GM19239 (cell line): ENCODE measurements at places on chromosomes 6 and 20.

DNA sequence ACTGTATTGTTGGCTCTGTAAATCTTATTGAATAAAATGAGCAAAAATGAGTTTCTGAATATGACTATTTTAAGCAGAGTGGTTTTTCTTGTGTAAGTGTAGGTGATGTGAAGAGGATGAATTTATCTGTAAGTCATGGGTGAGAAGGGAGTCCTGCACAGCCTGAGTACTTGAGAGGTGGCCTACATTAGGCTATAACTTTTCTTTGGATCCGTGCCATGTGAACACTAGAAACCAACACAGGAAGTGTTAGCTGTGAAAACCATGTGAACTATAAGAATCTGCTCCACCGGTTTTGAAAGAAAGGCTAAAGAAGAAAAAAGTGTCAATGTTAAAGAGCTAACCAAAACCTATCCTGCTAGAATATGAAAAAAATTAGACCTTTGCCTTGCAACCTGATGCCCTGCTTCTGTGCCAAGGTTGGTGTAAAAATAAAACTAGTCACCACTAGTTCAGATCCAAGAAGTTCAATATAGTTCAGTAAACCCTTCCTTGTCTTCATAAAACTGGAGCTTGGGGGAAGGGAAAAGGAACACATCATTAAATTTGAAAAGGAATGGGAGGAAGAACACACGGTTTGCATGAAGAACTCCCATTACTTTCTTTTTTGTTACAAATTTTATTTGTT, 21.3 kb downstream of the PLCB1 start:
- no peak for DNase-seq

DNA sequence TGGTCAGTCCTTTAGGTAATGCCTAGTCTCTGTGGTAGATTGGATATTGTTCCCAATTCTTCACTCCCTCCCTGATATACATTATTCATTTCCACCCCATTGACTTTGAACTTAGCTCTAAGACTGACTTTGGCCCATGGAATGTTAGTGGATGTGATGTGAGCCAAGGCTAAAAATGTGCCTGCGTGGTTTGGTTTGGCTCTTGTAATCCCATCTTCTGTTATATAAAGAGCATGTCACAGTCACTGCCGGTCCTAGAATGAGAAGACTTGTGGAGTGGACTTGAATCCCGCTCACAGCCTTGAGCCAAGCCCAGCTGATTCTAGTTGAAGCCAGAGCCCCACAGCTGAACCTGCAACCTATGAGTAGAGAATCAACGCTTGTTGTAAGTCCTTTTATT, 23.6 kb upstream of the DNAAF9 start:
- no peak for DNase-seq

- DNase-seq: no peak
Measured at GRCh38 chr6:36999061-36999750, 6.2 kb upstream of the FGD2 start.

- DNase-seq: no peak
Measured at GRCh38 chr6:3784423-3784822, 32.9 kb upstream of the PXDC1 start.

- DNase-seq: no peak
Measured at GRCh38 chr6:115539531-115539930, 521.2 kb downstream of the FRK start.

GRCh38 chr6:151661928-151662327, 145.6 kb upstream of the ESR1 start:
- DNase-seq: no peak

- no peak for DNase-seq
Measured at GRCh38 chr6:35955071-35955470, 34.2 kb upstream of the SRPK1 start.

- DNase-seq: no peak
Measured at GRCh38 chr6:49202924-49203536, 260.0 kb downstream of the MMUT start.

GRCh38 chr6:86192123-86192522, 549.4 kb upstream of the SYNCRIP start:
- peak; percentile 9 for DNase-seq

DNA sequence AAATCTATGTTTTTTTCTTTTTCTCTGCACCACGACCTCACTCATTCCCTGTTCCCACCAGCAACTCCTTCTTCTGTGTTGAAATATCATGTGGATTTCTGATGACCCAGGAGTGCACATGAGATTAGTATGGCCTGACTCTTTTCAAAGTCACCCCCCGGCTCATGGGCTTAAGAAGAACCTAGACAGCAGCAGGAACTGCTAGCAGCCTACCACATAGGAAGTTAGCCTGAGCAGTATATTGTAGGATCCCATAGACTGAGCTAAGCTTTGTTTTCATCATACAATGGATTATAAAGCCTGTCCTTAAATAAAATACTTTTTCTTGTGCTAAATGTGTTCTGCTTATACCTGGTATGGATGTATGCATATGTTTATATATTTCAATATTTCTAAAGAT, 6.7 kb downstream of the KLHL32 start:
- no peak for DNase-seq

DNA sequence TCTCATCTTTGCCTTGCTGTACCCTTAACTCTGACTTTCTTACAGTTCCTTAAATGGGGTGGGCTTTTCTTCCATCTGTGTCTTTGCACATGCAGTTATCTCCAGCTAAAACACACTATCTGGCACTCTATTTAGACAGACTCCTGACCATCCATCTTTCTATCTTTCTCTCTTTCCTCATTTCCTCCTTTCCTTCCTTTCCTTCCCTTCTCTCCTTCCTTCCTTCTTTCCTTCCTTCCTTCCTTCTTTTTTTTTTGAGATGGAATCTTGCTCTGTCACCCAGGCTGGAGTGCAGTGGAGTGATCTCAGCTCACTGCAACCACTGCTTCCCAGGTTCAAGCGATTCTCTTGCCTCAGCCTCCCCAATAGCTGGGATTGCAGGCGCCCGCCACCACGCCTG, 8.2 kb downstream of the NOTCH4 start:
- DNase-seq: no peak

DNA sequence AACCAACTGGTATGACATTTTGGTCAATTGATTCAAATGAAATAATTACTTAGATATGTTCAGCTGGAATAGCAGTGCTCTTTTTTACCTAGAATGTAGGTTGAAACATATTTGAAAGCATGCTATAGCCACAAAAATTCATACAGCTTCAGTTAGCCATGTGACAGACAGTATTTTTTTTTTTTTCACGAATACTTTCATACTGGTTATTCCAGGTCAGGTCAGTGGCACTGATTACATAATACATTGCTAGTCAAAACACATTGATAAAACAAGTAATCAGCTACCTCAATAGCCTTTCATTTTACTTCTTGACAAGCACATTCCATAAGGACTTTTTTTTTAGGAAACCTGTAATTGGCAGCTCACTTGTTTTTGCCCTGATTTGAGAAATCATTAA, 222.6 kb downstream of the EYA4 start:
- DNase-seq: no peak

DNA sequence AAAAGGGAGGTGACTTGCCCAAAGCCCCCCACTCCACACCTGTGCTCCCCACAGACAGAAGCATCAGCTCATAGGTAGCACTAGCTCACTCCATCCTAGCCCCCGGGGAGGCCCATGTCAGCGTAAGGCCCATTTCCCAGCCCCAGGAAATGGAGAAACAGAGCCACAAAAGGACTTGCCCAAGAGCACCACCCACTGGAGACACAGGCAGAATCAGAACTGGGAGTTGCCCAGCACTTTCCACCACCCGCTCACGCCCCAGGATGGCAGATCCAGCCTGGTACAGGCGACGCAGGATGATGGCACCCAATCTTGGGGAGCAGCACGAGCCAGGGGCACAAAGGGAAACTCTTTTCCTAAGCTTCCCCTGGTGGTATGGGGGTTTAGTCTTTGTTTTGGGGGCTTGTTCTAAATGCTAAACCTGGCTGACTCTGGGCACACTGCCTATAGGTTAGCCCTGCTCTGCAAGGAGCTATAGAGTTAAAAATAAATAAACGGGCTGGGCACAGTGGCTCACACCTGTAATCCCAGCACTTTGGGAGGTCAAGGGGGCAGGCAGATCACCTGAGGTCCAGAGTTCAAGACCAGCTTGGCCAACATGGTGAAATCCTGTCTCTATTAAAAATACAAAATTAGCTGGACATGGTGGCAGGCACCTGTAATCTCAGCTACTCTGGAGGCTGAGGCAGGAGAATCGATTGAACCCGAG, 11.8 kb downstream of the C20orf203 start:
- DNase-seq: no peak

DNA sequence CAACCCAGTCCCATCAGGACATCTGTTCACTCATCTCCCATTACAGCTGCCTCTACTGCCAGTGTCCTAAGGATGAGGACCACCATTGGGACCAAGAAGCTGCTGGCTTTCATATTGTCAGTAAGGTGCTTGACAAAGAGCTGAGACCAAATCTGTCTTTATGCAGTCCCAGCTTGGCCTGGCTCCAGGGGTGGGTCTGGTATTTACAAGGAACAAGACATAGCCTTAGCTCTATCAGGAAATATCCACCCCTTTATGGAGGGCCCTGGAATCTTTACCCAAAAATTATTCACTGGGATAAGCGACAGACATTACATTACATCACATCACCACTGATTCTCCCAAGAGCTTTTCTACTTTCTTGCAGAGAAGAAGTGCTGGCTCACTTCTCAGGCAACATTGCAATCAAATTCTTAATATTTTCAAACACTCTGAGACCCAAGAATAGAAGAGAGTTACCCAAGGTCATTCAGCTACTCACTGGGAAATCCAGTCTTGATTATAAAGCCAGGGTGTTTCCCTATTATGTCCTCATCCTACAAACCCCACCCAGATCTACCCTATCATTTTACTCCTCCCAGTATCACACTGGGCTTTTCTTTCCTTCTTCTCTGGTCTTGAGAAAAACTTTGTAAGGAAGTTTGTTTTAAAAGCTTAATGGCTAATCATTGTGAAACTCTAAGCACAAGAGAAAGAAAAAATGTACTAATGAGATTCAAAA, 11.5 kb upstream of the PI3 start:
- DNase-seq: no peak

- peak; percentile 41 for DNase-seq
Measured at GRCh38 chr20:38863024-38863851, 57.7 kb downstream of the PPP1R16B start.

GRCh38 chr6:138817799-138818198, 21.9 kb downstream of the ECT2L start:
- DNase-seq: no peak

GRCh38 chr20:54161008-54161820, 12.6 kb downstream of the CYP24A1 start:
- no peak for DNase-seq

GRCh38 chr6:21596949-21597682, 3.6 kb downstream of the SOX4 start:
- no peak for DNase-seq

DNA sequence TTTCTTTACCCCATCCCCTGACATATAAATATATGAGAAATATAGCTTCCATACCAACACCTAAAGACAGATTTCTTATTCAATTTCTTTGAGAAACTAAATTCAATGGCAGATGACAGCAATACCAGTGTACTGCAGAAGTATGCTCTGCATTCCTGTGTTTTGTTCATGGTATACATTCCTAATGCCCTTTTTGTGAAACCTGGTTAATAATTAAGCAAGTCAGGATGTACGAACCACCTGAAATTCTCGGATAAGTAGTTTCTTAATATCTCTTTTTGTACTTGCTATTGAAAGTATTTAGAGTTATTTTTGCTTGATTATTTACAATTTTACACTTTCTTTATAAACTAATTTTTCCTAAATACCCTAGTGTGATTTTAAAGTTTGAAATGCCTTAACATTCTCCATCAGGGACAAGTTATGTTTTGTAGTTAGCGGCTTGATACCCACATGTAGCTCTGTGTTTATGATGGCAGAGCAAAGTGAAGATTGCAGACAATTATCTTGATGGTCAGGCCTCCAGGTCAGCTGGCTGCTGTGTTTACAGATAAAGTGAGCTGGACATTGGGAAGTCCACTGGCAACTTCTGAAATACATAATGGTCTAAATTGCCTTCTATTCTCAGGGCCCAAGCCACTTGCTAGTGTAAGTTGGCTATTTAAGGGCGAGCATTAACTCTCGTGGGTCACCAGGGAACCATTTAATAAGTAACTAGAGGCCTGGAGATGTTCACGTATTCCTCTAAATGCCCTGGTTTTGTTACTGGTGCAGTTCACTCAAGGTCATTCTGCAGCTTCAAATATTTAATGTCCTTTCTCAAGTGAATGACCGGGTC, 58.2 kb downstream of the PLCB1 start:
- no peak for DNase-seq

DNA sequence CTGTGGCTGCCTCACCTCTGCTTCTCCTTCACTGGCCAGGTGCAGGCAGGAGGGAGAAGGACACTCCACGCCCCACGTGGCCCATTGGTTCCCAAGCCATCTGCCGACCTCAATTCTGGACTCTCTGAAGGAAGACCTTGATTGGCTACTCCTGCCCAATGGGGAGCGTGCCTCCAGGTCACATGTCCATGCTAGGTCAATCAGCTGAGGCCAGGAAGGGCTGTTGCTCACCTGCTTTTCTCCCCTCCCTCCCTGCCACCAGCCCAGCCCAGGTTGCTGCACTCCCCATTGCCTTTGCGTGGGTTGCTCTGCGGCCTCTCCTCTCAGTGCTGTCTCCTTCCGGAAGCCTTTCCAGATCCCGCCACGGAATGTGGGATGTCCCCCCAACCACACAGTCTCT, 21.9 kb upstream of the CDH4 start:
- no peak for DNase-seq

DNA sequence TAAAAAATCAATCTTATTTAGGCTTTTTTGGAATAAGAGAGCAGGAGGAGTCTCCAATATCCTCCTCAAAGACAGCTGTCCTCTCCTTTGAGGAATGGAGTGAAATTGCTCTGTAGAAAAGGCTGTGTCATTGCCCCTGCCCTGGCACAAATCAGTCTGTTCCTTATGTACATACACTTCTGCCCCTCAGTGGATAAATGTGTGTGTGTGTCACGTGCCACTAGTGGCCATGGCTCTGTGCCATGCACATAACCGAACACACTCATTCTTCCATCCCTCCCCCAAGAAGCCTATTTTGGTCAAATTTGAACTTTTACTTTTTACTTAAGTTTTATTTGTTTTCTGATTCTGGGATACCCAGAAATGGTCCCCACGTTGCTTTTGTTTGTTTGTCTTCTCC, 49.2 kb downstream of the ANKS1A start:
- no peak for DNase-seq

- DNase-seq: no peak
Measured at GRCh38 chr6:116359131-116359530, 11.6 kb upstream of the DSE start.
